ENCODE measurements at places on chromosomes 2 and 18.

DNA sequence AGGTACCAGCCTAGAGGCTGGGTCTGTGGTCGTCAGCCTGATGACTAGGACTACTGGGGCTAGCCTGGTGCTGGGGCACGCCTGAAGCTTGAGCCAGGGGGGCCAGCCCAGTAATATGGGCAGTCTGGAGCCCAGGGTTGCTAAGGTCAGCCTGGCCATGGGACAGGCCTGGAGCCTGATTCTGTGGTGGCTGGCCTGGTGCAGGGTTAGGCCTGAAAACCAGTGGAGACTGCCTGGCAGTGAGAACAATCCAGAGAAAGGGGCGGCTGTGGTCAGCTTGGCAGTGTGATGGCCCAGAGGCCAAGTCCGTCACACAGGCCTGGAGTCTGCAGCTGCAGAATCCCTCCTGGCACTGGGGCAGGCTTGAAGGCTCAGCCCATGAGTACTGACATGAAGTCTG, 445.8 kb downstream of the SATB2 start:
- no peak for DNase-seq

GRCh38 chr2:47264686-47265085, 109.6 kb upstream of the STPG4 start:
- DNase-seq = no peak

DNA sequence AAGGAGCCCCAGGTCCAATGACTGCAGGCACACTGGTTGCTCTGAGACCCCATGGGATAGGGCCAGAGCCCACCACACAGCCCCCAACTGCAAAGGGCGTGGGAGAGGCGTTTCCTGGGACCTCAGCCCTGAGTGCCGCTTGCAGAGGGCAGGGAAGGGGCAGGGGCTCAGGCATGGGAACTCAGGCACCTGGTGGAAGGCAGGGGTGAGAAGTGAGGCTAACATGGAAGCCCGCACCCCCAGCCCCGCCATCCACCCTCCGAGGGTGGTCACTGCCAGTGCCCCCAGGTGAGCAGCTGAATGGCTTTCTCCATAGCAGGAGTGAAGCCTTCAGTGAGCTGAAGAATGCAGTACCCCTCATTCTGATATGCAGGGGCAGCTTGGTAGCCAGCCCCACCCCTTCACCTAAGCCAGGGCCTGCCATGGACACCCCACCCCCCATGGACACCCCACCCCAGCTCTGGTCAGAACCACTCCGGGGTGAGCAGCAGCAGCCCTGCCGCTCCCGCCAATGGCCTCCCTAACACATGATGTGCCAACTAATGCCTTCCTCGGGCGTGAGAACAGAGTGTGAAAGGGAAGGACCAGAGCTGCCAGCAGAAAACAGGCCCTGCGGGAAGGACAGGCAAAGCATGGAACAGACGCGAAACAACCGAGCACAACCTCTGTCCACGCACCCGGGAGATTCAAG, 6.6 kb downstream of the KIF1A start:
- no peak for DNase-seq

DNA sequence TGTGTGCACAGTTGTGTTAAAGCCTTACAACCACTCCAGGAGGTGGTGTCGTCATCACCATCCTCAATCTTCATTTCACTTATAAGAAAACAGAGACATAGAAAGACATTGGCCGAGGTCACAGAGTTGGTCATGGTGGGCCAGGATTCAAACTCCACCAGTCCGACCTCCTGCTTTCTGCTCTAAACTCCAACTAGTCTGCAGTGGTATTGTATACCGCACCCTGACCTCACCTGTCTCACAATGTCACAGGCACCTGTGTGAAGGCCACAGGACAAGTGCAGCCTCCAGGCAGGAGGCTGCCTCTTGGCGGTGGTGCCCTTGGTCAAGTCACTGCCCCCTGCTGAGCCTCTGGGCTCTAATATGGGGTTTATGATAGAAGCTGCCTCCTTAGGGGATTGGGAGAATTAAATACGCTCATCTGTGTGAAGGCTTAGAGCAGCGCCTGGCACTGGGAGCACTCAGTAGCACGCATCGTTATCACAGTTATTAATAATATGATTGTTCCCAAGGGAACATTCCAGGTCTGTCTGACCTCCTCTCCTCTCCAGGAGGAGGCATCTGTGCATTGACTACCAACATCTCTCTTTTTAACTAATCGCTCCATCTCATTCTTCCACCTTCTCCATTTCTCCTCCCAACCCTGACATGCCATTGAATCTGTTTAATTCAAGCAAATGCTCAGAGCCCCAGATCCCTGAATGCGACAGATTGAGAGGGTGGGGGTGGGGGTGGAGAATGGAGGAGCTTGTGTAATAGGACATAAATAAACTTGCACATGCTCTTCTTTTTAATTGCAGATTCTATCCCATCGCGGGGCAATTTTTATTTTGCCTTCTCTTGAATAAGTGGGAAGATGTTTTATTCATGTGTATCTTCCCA, 112.7 kb downstream of the MCFD2 start:
- no peak for DNase-seq

DNA sequence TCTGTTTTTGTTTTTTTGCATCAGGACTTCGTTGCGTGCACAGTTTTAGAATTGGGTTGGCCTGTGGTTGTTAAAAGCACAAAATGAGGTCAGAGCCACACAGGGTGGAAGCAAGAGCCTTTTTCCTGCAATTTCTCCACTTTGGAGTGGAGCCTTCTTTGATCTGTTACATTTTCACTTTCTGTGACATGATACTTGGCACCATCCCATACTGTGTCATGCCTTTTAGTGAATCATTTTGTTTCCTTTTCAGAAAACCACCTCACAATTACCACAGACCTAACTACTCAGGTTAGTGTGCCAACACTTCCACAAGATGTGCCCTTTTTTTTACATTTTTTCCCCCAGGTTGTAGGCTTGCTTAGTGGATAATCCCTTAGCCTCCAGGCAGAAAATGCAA, 32.5 kb downstream of the MERTK start:
- DNase-seq = no peak

- no peak for DNase-seq
Observed at GRCh38 chr2:147663962-147664361, 180.9 kb upstream of the ACVR2A start.

DNA sequence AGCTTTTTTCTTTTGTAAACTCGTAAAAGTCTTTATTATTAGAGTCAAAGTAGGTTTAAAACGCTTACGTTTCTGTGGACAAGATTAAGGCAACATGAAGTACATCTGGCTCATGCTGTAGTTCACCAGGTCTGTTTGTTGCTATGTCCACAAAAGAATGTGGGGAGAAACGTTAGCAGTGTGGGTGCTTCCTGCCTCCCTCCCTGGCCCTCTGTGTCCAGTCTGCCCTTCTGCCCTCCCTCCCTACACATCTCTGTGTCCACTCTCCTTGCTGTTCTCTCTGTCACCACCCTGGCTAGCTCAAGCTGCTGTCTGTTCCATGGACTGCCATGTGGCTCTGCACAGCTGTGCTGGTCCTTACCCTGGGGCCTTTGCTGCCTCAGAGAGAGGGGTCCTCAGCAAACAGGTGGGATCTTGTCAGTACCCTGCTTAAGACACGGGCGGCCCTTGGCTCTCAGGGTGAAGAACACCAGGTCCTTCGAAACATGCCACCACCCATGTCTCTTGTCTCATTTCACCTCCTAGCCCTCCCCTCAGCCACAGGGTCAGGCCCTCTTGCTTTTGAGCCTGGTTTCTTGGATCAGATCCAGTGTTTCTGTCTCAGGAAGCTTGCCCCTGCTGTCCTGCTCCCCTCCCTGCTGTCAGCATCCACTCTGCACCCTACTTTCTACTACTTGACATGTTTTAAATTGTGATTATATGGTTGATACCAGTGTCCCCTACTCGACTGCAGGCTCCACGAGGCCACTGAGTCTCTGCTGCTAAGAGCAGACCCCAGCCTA, 79.2 kb downstream of the LIMS1 start:
- DNase-seq = no peak

DNA sequence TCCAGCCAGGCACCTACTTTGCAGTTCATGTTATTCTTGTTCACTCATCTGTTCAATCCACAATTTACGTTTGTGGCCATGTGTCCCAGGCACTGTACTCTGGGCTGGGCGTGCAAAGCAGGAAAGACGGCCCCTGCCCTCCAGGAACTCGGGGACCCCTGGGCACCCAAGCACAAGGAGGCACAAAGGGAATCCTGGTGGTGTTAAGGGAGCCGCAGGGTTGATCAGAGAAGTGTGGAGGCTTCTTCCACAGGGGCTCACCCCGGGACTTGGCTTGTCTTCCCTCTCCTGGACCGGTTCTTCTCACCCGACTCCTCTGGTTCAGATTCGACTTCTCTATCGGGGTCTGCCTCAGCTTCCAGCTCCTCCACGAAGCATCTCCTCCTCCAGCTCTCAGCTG, 230.5 kb downstream of the BCL2 start:
- no peak for DNase-seq

DNA sequence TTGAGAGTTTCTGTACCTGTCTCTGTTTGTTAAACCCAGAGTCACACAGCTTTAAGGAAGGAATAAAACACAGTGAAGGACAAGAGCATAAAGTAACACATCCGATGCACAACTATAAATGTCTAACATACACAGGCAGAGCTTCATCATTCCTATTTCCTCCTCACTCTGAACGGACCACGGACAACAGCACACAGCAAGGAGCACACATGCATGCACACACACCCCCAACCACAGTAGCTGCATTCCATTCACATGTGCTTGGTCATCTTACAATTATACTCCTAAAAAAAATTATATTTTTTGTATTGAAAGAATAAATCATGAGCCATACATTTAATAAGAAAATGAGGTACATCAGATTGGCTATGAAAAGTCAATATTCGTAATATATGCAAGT, 58.3 kb downstream of the ID2 start:
- no peak for DNase-seq

- no peak for DNase-seq
Observed at GRCh38 chr2:139000131-139000785, 220.1 kb upstream of the NXPH2 start.

GRCh38 chr2:17319090-17319489, 199.2 kb downstream of the RAD51AP2 start:
- no peak for DNase-seq

- DNase-seq = no peak
Observed at GRCh38 chr18:74540652-74541421, 6.5 kb downstream of the CNDP1 start.

- DNase-seq = no peak
Observed at GRCh38 chr18:59035591-59035990, 104.1 kb upstream of the SEC11C start.

- no peak for DNase-seq
Observed at GRCh38 chr2:106849253-106849652, 36.7 kb downstream of the ST6GAL2 start.

GRCh38 chr2:213279971-213280370, 4.3 kb upstream of the SPAG16 start:
- DNase-seq = no peak

- DNase-seq = peak; percentile 42
Observed at GRCh38 chr2:11582862-11583752, 49.3 kb downstream of the GREB1 start.

DNA sequence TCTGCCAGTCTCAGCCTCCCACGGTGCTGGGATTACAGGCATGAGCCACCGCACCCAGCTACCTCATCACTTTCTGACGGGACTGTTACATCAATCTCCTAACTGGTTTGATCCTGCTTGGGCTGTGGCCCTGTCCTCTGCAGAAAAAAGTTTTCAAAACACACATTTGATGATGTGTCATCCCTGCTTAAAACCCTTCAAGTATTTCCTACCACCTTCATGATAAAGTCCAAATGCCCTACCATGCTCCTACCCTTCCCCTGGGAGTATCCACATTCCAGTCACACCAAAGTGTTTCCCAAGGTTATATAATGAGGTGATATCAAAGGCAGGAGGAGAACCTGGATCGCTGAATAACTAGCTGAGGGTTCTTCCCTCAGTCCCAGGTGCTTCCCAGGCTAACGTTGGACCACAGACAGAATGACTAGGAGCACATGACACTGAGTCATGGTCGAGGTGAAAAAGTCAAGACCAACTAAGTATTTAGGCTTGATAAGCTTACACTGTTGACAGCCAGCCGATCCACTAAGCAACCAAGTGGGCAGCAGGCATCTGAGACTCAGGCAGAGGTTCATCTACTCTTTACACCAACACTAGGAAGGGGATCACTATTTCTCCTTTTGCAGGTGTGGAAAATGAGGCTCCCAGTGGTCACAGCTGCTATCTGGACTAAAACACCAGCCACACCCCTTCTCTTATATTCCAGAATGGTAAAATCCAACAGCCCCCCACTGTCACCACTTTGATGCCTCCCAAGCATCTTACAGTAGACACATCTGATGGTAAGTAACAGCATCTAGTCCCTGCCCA, 31.8 kb downstream of the CYRIA start:
- DNase-seq = no peak

DNA sequence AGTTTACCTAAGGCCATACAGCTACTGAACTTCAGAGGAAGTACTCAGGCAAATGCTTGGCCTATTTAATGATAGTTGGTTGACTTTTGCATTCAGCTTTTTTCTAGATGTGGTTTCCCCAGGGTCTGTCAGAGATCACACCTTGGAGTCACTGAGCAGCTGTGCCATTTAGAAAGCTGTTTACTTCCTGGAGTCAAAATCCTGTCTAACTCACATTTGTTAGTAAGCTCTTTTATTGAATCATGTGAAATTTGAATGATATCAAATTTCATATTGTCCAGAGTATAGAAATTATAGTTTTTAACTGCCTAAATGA, 7.6 kb upstream of the TRIB2 start:
- DNase-seq = peak; percentile 50

GRCh38 chr2:143258126-143258892, 129.1 kb downstream of the ARHGAP15 start:
- peak; percentile 12 for DNase-seq

DNA sequence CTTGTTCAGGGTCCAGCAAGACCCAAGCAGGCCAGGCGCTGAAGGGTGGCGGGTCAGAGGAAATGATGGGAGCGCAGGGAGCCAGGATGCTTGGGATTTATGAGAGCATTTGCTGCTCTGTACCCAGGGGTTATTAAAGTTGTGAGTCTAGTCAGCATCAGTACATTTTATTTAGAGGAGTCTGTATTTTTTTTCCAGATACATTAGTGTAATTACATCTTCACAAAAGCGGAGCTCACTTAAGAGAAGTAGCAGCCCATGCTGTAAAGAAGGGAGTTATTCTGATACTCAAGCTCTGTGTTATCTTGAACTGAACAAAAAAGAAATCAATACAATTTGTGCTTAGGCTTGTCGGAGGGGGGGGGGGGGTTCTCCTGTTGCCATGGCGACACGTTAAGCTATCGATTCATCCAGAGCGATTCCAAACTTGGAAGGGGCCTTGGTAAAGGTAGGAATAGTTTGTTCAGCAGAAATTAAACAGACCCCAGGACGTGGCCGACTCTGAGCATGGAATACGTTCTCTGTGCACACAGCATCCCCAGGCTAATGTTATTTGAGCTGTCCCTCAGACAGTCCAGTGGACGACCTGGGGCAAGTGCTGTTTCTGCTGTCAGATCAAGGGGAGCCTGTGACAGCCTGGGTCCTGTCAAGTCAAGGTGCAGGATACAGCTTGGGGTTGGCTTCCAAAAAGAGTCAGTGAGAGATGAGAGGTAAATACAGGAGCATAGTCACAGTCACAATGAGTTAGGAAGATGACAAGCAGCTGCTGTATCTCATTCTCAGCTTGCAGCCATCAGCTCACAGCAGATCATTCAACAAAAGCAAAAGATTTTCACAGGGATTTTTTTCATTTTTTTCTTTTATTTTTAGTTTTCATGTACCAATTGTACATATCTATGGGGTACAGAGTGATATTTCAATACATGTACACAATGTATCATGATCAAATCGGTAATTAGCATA, 387.6 kb downstream of the DCDC2C start:
- DNase-seq = no peak

- no peak for DNase-seq
Observed at GRCh38 chr2:218285604-218286003, 6.7 kb downstream of the TMBIM1 start.

Measured in central memory CD8-positive, alpha-beta T cell (primary cell).